Bronchial epithelial cell (primary cell): ENCODE measurements at places on chromosomes 2 and 18. TPM values are rescaled to one million over a fixed set of nuclear protein-coding genes. Genes with fewer than 3 reads are reported as not detected.

DNA sequence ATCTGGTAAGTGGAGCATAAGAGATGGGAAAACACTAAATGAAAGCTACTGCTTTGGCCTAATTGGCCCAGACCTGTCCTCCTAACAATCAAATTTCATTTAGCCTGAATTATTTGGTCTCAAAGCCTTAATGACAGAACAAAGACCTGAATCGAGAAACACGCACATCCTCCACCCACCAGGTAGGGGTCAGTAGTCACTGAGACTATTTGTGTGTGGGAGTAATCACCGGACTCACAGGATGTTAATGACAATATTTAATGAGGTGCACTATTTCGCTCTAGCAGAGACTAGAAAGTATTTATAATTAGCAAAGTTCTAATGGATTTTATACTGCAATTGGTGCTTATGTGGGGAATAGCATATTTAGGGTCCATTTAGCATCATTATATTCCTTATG lies 68.1 kb downstream of the RBM43 start:
- DNase-seq: no peak

- DNase-seq: no peak
These were observed 21.1 kb downstream of the TBC1D8 start for GRCh38 chr2:101130081-101130480.

- DNase-seq: no peak
These were observed 17.0 kb downstream of the GPR35 start for GRCh38 chr2:240642061-240642805.

- DNase-seq: peak; percentile 31
These were observed 36.0 kb downstream of the FARP2 start for GRCh38 chr2:241391892-241392665.

- DNase-seq: no peak
These were observed 69.9 kb upstream of the CHAC2 start for GRCh38 chr2:53697686-53698085.

DNA sequence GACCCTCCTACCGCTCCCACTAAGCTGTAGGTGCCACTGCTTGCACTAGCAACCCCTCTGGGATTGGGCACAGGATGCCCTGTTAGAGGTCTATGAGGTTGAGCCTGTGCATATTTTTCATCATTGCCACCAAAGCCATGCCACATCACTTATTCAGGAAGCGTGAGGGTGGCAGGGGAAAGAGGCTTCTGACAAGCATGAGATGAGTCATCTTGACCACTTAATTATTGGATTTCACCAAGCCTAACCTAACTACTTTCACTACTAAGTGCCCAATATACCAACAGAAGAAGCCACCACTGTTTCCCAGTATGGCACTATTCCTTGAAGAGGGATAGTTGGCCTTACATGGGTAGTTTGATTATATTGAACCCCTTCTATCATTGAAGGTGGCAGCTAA lies 181.3 kb upstream of the EPHA4 start:
- no peak for DNase-seq

DNA sequence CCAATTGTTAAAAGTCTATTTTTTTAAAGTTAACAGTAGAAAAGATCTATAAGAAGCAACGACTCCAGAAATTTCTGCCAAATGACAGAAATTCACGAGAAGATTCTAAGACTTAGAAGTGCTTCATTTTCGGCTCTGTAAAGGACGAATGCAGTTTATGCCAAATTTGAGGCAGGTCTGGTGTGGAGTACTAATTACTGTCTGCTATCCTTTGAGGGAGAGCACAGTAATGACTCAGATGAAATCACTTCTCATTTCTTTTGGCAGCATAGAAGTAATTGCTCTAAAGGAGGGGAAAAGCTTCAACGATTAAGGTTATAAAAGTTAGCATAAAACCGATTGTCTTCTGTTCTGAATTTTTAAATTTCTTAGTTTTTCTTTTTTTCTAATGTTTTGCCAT lies 11.4 kb downstream of the G6PC2 start:
- no peak for DNase-seq

DNA sequence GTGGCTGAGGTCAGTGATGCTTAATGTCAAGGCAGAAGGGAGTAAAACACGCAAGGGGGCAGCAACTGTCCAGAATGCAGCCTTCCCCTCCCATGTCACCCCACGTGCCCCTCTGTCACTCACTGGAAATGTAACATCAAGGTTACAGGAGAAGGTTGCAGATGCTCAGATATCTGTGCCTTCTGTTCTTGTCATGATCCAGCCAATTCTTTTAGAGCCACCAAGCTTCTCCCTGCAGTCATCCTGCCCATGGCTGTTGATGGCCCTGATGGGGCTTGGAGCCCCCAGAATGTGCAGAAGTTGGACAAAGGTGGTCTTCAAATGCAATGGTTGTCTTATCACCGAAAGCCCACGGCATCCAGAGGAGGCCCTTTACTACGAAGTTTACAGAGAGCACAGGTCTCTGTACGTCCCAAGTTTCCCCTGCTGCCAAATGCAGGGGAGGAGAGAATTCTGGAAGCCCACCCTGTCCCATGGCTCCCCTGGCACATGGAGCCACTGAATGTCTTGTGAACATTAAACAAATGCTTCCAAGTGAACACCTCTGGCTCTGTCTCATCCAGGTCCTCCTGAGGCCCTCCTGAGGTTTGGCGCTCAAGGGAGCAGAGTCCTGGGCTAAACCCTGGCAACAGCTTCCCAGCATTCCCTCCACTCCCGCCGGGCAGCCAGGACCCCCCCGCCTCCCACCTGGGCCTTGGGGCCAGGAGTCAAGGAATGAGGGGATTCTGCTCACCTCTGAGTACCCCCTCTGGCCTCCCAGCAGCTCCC lies 4.5 kb upstream of the GPR55 start:
- DNase-seq: no peak

DNA sequence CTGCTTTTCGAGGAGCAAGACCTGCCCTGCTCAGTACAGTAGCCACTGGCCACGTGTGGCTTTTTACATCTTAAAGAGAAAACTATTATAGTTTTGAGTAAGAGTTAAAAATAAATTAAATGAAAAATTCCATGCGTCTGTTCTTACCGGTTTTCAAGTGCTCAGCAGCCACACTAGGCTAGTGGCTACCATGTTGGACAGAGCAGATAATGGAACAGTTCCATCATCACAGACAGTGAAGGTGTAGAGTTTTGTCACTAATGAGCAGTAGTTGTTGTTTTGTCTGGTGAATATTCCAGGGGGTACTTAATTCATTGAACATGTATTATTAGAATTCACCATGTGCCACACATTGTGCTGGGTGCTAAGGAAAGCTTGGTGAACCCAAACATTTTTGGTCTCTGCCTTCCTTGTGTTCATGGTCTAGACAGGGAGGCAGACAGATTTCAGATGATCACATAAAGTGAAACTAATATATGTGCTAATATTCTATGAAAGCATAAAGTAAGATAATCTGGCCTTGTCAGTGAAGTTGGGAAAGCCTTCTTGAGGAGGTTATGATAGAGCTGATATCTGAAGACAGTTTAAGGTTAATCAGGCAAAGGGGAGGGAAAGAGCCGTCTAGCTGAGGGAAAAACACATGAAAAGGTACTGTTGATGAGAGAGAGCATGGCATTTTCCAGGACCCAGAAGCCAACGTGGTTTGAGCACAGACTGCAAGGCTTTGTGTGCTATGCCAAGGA lies 1.4 kb downstream of the ALMS1 start:
- no peak for DNase-seq

DNA sequence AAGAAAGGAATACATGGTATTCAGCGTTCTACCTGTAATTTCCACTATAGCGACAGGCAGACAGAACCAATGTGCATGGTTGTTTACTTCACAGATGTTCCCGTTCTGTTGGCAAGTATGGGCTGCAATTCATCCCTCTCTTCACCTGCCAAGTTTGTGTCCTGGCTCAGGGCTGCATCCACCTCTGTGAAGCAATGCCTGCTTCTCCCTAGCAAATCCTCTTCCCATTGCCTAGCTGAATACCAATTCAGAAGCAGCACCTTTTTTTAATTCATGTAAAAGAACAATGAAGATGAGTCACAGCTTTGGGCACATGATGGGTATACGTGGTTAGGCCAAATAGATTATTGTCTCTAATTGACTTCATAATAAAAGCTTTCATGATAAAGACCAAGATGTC lies 54.7 kb upstream of the LRATD1 start:
- DNase-seq: peak; percentile 41

DNA sequence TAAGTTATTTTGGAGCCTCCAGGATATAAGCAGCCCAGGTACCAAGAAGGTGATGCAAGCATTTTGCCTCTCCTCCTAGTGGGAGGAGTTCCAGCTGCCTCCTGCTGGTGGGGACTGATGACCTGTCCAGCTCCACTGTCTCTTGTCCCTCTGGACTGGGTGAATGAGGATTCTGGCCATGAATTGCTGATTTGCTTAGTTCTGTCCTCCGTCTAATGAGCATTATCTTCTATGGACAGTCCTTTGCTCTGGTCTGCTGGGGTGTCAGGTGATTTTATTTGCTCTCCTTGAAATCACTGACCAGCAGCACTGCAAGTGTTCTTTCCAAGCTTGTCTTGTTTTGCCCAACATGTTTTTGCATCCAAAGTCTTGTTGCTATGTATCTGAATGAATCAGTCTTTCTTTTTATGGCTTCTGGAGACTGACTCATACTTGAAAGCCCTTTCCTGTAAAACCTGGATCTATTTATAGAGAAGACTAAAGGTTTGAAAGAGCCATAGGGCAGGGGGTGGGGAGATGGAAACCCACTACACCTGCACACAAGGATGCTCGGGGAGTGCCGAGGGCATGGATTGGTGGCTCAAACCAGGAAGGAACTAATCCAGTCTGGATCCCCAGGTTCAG lies 40.5 kb upstream of the EFHD1 start:
- DNase-seq: peak; percentile 97

DNA sequence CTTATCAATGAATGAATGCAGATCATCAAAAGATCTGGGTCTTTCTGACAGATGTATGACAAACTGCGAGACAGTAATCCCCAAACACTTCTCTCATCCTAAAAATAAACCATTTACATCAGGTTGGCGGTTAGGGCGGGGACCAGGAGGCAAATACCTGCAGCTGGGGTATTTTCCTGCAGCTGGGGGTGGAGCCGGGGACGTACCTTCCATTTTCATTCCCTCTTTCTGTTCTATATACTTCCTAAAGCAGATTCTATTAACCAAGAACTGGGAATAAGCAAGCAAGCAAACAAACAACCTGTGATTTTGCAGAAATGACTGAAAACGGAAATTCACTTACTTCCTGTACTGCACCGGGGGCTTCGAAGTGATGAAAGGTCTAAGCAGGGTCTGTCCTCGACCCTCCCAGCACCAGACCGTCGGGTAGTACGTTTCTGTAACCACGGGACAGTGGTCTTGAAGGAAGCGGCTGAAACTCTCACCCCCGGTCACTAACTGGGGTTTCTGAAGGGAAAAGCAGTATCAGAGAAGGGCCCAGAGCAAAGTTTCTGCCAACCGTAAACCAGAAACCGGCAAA lies 1.2 kb downstream of the ABHD3 start:
- DNase-seq: peak; percentile 42

DNA sequence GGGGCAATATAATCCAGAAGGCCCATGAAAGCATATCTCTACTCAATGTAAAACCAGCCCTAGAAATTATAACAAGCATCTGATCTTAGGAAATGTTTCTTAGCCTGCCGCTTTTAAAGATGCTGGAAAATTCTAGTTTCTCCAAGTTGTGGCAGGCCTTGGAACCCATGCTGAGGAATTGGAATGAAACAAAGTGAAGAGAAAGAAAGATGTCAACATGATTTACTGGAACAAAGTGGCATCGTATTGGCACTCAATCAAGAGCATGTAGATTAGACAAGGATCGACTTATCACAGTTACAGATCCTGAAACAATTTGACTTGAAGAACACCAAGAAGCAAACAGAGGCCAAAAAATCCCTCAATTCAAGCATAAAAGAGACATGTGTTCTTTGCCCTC lies 28.7 kb downstream of the CNTNAP5 start:
- DNase-seq: no peak

- DNase-seq: no peak
These were observed 16.6 kb downstream of the IFIH1 start for GRCh38 chr2:162301877-162302276.

- no peak for DNase-seq
These were observed 123.8 kb downstream of the BCL11A start for GRCh38 chr2:60429681-60430080.

- DNase-seq: no peak
These were observed 5.7 kb downstream of the CHPF start for GRCh38 chr2:219537657-219538488.

GRCh38 chr2:229715895-229716507 lies 1.6 kb upstream of the DNER start:
- peak; percentile 50 for DNase-seq

- no peak for DNase-seq
These were observed 374.5 kb upstream of the HS6ST1 start for GRCh38 chr2:128692895-128693742.

DNA sequence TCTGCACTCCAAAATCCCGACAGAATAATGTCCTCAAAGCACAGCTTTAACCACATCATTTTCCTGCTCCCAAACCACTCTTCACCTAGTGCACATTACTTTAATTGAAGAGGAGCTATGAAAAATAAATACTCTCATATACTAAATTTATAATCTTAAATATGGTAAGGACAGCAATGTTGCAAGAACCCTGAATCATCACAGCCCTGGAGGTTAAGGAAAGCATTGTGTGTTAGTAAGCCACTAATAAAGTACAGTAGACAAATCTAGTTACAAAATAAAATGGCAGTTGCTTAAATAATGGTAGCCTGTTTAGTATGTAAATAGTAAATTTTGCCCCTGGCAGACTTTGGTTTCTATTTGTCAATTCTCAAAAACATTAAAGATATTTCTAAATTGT lies 27.0 kb upstream of the CCDC178 start:
- DNase-seq: peak; percentile 28

- DNase-seq: peak; percentile 20
These were observed at the start of gene CD8A for GRCh38 chr2:86790676-86791572. Gene CD8A, minus strand, starts transcription at chr2:86790913. Its CDS starts 88 bp downstream, at chr2:86790825.

DNA sequence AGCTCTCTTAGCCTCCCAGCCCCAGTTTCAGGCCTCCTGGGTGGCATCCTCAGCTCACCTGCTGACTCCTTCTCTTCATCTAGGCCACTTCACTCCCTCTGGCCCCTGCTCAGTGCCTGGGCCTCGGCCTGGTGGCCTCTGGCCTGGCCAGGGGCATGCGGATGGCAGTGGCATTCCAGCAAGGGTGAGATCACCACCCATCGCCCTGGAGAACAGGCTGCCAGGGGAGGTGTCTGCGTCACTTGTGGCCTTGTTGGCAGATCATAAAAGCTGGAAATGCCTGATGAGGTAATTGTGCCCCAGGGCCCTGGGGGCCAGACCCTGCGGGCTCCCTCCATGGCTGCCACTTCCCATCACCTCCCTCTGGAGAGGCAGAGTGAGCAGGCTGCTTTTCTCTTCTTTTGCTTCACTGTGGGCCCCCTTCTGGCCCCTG lies 72.5 kb upstream of the SMAD2 start:
- DNase-seq: peak; percentile 75

Gene HJURP
- under 0.01 and 0.13 TPM in 2 replicates for total RNA-seq

Gene ZAP70
- total RNA-seq: not detected in 2 replicates

Gene SERPINB13
- 8.2 and 48.0 TPM in 2 replicates for total RNA-seq

Gene SH3BP4
- 22.1 and 24.6 TPM in 2 replicates for total RNA-seq

Gene RAB31
- total RNA-seq: 47.7 and 48.5 TPM in 2 replicates

Gene GATA6
- total RNA-seq: 2.9 and 3.1 TPM in 2 replicates

Gene PROKR1
- total RNA-seq: not detected in 2 replicates

Gene PIEZO2
- under 0.01 and 1.3 TPM in 2 replicates for total RNA-seq

Gene DCDC2C
- not detected in 2 replicates for total RNA-seq

Gene GKN2
- not detected in 2 replicates for total RNA-seq
